Endothelial cell (in vitro differentiated cells): ENCODE measurements at places on chromosomes 16 and 17.

DNA sequence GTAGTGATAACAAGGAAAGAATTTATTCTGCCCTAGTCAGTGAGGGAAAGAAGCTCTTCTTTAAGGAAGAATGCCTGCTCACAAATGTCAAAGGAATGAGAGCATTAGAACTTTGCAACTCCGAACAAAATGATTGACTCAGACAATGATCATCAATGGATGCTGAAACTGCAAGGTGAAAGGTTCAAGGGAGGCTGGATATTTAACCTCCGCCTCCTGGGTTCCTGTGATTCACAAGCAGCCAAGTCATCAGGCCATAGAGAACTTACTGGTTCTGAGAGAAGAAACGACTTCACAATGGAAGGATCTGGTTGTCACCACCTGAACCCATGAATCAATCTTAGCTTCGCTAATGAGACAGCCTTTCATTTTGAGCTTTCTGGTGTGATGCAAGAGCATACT, 16.0 kb upstream of the SCNN1B start:
- no peak for DNase-seq

DNA sequence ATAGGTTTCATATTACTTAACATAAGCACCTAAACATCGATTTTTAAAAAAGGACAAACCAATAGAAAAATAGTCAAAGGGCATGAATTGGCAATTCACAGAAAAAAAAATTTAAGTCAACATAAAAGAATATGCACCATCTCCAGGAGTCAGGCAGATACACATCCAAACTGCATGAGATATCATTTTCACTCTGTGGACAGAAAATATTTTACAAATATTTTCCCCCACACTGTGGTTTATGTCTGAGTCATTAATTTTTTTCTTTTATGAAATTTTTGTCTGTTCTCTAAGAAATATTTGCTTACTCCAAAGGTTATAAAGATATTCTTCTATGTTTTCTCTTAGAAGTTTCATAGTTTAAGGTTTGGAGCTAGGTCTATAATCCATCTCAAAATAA, 74.4 kb upstream of the DNAH17 start:
- no peak for DNase-seq

DNA sequence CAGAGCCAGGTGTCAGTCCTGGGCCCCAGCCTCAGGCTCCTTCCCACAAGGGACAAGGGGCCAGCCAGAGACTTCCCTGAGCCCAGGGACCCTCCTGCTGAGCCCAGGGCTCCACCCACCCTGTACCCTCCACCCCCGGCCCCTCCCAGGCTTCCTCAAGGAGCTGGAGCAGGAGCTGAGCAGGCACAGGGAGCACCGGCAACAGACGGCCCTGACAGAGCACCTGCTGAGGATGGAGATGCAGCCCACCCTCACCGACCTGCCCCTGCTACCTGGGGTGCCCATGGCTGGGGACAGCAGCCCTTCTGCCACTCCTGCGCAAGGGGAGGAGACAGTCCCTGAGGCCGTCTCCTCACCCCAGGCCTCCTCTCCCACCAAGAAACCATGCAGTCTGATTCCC, 4.5 kb downstream of the SCRN2 start:
- DNase-seq, result no peak

DNA sequence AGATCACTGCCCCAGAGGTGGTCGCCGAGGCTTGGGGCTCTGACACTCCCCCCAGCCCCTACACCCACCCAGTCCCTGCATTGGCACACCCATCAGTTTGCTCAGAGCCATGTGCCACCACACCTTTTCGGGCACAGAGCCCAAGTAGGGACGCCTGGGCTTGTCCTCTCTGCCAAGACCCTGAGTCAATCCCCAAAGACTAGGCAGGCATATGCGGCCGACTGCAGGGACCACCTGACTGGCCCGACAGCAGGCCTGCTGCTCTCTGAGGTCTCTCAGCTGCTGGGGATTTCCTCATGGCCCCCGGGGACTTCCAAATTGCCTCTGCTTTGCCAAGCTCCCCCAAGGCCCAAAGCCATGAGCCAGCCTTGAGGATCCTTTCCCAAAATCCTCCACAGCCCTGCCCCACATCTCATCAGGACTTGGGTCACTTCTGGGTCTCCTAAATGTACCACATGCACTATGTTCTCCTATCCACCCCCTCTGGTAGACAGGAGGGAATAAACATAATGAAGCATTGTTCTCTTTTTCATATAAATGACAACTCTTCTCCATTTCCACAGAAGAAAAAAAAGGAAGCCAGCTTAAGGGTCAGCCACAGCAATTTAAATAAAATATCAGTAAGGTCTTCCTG, 30.6 kb downstream of the MYO18A start:
- DNase-seq, result no peak

DNA sequence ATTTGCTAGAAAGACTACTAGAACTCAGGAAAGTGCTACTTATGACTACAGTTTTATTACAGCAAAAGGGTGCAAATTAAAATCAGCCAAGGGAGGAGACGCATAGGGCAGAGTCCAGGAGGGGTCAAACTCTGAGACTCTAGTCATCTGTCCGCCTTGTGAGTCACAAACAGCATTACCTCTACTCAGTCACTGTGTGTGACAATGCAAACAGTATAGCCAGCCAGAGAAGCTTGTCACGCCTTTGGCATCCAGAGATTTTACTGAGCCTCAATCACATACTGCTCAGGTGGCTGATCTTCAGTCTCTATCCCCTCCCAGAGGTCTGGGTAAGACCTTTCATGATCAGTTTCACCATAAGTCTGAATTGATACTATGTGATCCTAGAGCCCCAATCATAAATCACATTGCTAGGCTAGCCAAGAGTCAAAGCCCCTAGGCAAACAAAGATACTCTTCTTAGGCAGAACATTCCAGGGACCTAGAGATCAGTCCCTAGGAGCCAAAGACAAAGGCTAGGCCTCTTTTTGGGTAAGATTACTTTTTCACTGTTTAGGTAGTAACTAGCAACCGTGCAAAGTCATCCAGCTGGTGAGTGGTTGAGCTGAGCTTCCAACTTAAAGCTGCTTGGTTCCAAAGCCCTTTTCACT, 48.8 kb upstream of the CLEC19A start:
- no peak for DNase-seq

DNA sequence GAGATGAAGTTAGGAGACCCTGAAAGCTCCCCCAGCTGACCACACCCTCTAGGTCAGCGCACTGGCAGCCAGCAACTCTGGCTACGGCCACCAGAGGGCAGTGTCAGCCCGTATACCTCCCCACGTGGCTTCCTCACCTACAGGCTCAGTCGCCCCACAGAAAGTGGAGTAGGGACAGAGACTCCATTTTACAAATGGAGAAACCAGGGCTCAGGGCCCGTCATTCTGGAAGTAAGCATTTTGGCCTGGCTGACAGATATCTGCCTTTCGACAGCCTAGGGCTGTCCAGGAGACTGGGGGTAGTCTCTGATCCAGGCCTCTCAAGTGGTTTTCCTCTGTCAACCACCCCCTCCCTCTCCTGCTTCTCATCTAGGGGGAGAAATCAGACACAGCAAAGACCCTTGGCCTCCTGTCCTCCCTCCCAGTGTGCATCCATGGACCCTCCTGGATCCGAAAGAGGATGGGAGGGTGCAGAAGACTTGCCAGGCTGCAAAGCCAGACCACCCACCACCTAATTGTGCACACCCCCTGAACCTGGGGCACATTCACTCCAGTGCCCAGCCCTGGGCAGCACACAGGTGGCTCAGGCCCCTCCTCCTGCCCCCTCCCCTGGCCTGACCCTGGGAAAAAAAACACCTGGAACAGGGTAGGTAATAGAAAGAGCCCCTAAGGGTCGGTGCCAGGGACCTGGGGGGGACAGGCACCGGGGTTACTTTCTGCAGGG, 3.8 kb upstream of the HAP1 start:
- peak; percentile 87 for DNase-seq

DNA sequence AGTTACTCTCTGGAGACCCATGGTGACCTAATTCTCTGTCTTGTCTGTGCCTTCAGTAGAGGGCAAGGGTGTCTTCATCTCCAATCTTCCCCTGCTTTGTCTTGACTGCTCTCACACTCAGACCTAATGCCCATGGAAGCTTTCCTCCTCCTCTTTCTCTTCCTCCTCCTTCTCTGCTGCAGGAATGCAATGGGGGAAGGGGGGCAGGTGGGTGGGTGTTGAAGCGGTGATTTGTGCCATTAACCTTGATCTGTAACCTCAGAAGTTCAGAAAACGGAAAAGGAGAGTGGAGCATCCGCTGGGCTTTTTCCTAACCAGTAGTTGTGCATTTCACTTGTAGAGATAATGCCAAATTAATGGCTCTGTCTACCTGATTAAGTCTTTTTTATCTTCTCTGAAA, 172.3 kb upstream of the CDH11 start:
- no peak for DNase-seq

GRCh38 chr17:56114469-56114868, 38.8 kb upstream of the ANKFN1 start:
- no peak for DNase-seq

GRCh38 chr17:72064606-72065193, 56.1 kb upstream of the SOX9 start:
- DNase-seq, result no peak

- no peak for DNase-seq
These were observed 38.6 kb upstream of the ABCA10 start for GRCh38 chr17:69267219-69267618.
